ENCODE measurements at places on chromosomes 5 and 9. TPM values are rescaled to one million over a fixed set of nuclear protein-coding genes. Genes with fewer than 3 reads are reported as not detected.

GRCh38 chr5:95857185-95857945 is 34.8 kb upstream of the GLRX start:
- no peak for DNase-seq

DNA sequence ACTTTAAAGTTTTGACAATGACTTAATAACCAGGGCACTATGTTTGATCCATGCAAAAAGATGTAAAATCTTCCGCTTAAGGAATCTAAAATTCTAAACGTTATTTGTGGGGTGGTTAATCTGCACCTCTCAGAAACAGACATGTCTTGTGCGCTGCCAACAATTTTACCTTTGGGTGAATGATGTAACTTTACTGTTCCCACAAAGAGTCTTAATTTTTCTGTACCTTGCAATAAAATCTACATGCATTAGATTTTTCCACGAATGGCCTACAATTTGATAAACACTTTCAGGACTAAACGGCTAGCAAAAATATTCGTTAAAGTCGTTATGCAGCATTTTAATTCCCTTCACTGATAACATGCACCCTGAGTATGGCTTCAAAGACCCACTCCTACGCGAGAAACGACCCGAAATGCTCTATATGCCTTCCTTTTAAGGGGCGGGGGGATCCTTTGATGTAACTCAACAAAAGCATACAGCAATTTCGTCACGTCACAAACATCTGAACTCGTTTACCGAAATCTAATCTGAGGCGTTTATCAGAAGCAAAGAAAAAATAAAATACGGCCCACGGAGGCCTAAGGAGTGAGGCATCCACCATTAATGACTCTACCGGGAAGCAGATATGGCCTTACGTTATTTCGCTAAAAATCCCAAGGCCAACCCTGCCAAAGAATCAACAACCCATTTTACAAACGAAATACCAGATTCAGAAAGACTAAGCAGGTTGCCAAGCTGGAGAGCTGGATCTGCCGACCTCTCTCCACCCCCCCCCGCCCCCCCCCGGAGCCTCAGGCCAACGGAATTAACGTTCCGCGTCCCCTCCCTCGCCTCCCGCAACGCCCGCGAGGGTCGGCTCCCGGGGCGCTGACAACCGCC is 621 bp downstream of the AK6 start:
- DNase-seq = peak; percentile 49

FBLL1 gene
- 0.54 TPM for total RNA-seq

SLC2A8 gene
- 14.5 TPM for total RNA-seq

DNA sequence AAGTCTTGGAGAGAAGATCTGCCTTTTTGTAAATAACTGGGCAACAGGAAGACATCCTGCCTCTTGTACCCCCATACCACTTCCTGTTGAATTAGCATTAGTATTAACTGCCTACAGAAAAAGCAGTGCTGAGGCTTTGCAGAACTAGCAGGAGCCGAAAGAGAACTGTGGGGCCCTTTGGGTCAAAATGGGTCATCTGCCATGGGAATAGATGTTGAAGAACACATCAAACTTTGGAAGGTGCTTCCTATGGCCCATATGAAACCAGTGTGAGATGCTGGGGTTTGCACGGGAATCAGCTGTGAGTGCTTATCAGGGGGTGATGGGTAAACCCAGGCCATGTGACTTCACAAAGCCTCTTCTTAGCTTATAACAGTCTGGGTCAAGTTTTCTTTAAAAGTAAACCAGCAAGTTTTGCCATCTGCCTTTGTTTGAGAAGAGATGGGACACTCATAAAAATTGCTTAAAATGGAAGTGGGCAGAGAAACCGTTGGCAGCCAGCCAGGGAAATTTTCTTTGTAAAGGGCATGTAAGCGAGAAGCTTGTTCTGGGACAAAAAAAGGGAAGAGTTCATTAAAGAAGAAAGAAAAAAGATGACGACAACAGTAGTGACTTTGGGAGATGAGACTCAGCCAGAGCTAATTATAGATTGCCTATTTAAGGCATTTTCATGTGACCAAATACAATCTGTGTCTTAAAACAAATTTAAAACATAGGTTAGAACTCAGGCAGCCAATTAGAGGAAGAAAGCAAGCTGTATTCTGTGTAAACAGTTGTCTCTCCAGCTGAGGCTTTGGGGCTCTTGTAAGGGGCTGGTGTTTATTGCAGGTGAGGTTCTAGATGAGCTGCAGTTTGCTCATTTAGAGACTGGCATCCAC is 4.4 kb downstream of the SLC25A25 start:
- peak; percentile 84 for DNase-seq

DNA sequence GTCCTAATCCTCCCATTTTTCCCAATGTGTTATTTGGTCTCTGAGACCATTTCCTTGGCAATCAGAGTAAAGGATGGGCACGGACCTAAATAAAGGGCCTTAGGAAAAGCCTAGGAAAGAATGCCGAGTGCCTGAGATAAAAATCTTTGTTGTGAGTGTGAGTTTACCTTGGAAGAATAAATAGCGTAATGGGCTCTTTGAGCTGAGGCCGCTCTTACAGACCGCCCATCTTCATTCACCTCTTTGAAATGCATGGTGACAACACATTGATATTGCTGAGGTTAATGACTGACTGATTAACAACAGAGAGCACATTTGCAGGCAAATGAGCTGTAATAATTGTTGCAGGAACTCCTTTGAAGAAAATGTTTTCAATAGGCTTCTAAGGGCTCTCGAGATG is 1967.1 kb upstream of the WWC1 start:
- no peak for DNase-seq

DNA sequence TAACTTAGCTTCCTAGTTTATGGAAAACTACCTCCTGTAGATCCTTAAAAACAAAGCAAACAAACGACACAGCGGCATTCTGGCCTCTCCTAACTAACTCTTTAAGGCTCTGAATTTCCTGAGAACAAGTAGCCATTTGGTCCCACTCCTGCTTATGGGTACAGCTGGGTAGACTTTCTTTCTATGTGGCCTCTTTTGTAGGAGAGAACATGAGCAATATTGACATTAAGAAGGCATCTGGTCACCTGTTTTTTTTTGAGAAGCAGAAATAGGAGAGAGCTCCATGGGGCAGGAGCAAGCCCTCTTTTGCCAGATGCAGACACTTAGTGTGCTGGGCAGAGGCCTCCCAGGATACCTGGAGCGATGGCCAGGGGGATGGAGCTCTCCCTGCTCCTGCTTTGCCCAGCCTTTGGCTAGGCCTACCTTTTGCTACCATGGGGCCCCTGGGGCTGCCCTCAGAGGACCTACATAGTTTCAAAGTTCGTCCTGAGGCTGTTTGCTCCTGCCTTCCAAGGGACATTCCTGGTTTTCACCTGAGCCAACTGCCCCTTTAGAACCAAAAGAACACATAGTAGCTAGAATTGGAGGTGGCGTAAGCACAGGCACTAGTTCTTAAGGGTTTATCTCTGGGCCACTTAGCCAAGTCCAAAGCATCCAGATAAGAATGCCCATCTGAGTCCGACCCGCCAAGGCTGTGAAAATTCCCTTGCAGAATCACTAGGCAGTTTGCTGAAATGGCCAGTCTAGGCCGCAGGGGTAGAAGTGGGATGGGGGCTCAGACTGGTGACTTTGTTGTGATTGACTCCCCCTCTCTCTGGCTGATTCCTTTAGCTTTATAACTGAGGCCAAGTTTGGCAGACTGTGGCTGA is 2.4 kb upstream of the STC2 start:
- no peak for DNase-seq

- DNase-seq = no peak
These were observed 136.2 kb downstream of the MPDZ start for GRCh38 chr9:13143281-13143680.

DNA sequence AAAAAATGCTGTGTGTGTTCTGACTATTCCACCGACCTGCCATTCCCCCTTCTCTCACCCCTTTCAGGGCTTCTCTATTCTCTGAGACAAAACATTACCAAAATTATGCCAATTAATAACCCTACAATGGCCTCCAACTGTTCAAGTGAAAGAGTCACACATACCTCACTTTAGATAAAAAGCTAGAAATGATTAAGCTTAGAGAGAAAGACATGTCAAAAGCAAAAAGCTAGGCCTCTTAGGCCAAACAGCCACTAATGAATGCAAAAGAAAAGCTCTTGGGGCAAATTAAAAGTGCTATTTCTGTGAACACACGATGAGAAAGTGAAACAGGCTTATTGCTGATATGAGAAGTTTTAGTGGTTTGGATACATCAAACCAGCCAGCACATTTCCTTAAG is 279.6 kb upstream of the GRAMD2B start:
- DNase-seq = no peak

GRCh38 chr9:128091144-128091543 is 23.1 kb downstream of the SLC25A25 start:
- no peak for DNase-seq

- DNase-seq = no peak
These were observed 86.0 kb downstream of the SNCAIP start for GRCh38 chr5:122398016-122398415.

DNA sequence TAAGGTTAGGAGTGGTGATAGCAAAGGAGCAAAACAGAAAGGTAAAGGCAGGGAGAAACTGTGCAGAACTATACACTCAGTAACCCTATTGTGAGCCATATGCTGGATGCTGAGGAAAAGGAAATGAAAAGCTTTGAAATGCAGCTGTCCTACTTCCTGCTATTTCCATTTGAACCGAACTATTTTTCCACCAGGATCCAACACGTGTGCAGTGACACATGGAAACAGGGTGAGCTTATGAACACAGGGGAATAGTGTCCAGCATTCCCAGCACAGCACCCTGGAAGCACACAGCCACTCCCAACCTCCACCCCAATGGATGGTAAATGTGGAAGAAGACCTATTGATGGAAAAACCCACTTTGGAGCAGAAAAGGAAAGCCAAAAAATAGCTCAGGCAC is 69.0 kb upstream of the SLC12A2 start:
- no peak for DNase-seq

CD180 gene
- total RNA-seq = 0.54 TPM

DNA sequence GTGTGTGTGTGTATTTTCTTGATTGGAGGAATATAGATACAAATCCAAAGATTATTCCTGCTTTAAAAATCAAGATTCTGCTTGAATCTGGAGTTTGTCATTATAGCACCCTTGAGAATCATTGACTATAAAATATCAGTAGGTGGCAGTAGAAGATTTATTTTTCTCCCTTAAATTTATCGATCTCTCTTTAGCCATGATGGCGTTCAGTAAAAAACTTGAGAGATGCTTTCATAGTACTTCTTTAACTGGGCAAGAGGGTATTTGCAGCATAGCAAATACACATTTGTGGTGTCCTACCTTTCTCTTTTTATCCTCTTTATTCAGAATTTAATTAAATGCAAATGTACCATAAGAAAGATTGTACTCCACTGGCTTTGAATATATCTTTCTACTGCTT is 307.7 kb downstream of the ADGRV1 start:
- no peak for DNase-seq

DNA sequence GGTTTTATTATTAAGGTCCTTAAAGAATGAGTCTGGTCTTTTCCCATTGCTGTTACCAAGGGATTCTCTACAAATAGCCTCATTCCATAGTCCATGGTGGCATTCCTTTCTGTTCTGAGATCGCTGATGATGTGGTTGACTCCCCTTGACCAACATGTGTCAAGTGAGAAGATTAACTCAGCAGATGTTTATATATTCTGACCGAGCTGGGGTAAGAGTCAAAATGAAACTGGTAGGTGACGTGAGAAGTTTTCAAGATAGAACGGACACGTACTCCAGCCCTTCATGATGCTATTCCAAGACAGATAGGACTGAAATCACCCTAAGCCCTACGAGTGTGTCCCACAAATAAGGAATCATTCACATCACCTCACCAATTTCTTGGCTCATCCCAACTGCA is 155.5 kb upstream of the WWC1 start:
- DNase-seq = no peak

DNA sequence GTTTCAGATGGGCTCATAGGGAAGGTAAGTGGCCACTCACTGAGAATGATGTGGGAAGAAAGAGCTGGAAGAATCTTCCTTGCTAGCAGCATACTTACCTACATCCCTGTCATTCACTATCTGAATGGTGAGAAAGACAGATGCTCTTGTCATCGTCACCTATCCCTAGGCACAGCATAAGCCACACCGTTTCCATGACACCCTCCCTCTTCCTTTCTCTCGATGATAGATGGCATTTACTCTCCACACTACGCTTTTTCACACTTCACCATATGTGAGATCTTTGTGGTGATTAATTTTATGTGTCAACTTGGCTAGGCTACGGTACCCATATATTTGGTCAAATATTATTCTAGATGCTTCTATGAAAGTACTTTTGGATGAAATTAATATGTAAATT is 44.4 kb upstream of the FER start:
- DNase-seq = no peak

DNA sequence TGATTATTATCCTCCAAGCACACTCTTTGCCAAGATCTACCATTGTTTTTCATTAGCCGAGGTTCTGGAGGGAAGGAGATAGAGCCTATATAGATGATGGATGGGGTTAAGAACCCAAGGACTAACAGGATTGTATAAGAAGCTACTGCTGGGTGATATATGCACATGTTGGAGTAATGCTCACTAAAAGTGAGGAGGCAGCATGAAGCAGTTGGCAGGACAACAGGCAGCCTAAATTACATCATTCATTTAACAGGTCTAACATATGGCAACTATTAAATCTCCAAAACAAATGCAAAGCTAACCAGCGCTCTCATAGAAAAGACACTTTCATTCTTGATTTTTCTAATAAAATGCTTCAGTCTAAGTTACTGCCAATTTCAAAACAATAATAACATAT is 293.2 kb downstream of the EPB41L4A start:
- no peak for DNase-seq

PTGES2 gene
- total RNA-seq = 54.4 TPM

GRCh38 chr9:2939368-2939767 is 95.5 kb upstream of the PUM3 start:
- no peak for DNase-seq

GRCh38 chr5:37568893-37569292 is 189.8 kb downstream of the WDR70 start:
- no peak for DNase-seq

GRCh38 chr9:137310189-137311052 is 8.3 kb upstream of the NRARP start:
- no peak for DNase-seq

DNA sequence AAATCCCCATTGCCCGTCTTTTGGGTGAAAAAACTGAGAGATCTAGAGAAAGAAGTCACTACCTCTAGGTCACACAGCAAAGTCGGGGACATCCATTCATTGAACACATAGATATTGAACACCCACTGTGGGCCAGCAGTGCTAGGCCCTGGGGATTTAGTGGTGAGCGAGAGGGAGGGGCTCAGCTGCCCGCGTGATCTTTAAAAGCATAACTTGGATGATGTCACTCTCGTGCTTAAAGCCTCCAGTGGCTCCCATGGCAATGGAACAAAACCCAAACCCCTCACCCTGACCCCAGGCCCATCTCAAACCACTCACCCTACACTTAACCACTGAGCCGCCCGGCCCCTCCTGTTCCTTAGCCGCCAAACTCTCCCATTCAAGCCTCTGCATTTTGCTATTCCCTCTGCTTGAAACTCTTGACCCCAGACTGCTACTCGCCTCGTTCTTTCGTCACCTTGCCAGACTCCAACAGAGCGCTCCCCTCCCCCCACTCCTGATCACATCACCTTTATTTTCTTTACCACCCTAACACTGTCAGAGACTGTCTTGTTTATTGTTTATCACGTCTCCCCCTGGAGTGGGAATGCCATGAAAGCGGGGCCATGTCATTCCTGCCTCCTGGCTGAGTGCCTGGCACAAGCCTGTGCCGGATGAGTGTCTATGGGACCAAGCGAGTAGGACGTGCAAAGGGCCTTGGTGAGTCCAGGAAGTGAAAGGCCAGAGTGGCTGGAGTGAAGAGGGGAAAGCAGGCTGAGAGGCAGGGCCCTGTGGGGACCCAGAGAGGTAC is 710 bp upstream of the PIP5KL1 start:
- no peak for DNase-seq

GRCh38 chr9:134733480-134734232 is 92.1 kb downstream of the COL5A1 start:
- no peak for DNase-seq

- no peak for DNase-seq
These were observed 45.8 kb downstream of the PLPP7 start for GRCh38 chr9:131335368-131335755.
